Tibial artery (tissue), 4 donors: ENCODE measurements at places on chromosomes 16 and 17.
A peak's percentile ranks its signal among the peaks of the same experiment; 100 is the strongest.

- no peak for DNase-seq
Observed at GRCh38 chr16:86722970-86723369, 144.6 kb downstream of the FOXL1 start.

- DNase-seq = no peak
Observed at GRCh38 chr16:54585094-54585997, 298.8 kb upstream of the IRX3 start.

GRCh38 chr16:23711785-23712184, 1.2 kb downstream of the ERN2 start:
- no peak for DNase-seq

GRCh38 chr16:79949417-79949816, 348.9 kb upstream of the MAF start:
- DNase-seq = no peak

- no peak for DNase-seq
Observed at GRCh38 chr16:25416002-25416401, 158.4 kb upstream of the ZKSCAN2 start.

DNA sequence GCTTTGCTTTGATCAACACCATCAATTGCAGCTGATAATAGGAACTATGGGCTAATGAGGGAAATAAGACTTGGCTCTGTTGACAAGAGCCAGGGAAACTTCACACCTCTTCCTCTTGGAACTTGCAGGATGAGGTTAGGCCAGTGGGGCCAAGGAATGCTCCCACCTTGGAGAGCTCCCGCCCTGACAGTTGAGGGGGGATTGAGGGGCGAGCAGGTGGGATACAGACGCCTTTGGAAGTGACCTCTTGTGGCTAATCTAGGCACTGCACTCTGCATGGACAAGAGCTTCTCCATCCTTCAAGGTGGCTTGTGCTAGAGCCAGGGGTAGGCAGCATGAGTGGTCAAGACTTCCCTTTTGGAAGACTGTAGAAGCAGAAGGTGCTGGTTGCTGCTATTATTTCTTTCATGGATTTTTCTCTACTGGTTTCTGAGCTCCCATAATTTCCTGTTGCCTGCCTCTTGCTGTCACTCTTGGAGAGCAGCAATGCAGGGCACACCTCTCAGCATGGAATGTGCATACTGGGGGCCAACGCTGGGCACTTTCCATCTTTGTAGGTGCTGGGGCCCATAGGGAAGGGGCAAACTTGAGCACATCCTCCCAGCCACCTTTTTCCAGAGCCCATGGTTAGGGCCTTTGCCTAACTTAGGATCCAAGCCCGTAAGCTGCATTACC, 2.3 kb upstream of the PHF12 start:
- peak; percentile 76 for DNase-seq

DNA sequence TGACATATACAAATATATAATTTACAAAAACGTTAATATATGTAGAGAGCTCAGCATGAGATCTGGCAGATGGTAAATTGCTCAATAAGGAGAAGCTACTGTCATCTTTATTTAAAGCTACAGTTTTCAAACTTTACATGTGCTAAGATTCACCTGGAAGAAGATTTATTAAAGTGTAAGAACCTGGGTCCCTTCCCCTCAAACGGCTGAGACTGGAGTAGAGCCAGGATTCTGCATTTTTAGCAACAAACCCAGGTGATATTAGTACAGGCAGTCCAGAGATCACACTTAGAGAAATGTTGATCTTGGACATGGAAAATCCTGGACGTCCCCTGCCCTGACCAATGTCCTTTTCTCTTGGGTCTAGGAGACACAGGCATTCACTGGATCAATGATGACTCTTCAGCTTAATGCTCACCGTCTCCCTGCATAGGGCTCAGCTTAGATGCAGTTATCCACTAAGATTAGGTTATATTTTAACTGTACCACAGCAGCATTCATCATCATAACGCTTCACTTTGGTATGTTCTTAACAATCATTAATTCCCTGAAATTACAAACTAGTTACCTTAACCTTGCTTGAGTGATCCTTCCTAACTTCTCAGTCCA, 20.4 kb downstream of the CDR2 start:
- no peak for DNase-seq
